M059J (cell line): ENCODE measurements at places on chromosomes 5 and 9. TPM values are rescaled to one million over a fixed set of nuclear protein-coding genes. Genes with fewer than 3 reads are reported as not detected.

- DNase-seq, result peak; percentile 6
Observed at GRCh38 chr5:107104040-107104995, 566.4 kb downstream of the EFNA5 start.

GRCh38 chr9:14213504-14213903 is 100.4 kb downstream of the NFIB start:
- no peak for DNase-seq

DNA sequence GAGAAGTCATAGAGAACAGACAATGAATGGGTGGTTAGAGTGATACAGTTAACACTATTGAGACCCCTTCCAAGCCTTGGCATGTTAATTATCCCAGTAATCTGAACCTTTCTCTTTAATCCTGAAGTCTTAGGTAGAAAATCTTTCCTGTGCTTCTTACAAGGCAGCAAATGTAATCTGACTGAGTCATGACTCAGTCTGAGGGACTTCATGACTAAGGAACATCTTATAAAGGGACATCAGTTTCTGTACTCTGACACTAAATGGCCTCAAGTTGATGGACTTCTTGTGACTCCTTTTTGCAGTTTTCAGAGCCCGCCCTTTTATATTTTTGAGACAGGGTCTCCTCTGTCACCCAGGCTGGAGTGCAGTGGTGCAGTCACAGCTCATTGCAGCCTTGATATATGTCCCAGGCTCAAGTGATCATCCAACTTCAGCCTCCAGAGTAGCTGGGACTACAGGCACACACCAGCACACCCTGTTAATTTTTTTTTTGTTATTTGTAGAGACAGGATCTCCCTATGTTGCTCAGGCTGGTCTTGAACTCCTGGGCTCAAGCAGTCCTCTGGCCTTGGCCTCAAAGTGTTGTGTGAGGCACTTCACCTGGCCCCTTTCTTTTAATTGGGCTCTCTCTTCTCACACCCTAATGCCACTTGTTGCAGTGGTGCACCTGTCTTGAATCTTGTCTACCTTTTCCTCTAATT is 9.5 kb downstream of the EXOSC3 start:
- peak; percentile 40 for DNase-seq

DNA sequence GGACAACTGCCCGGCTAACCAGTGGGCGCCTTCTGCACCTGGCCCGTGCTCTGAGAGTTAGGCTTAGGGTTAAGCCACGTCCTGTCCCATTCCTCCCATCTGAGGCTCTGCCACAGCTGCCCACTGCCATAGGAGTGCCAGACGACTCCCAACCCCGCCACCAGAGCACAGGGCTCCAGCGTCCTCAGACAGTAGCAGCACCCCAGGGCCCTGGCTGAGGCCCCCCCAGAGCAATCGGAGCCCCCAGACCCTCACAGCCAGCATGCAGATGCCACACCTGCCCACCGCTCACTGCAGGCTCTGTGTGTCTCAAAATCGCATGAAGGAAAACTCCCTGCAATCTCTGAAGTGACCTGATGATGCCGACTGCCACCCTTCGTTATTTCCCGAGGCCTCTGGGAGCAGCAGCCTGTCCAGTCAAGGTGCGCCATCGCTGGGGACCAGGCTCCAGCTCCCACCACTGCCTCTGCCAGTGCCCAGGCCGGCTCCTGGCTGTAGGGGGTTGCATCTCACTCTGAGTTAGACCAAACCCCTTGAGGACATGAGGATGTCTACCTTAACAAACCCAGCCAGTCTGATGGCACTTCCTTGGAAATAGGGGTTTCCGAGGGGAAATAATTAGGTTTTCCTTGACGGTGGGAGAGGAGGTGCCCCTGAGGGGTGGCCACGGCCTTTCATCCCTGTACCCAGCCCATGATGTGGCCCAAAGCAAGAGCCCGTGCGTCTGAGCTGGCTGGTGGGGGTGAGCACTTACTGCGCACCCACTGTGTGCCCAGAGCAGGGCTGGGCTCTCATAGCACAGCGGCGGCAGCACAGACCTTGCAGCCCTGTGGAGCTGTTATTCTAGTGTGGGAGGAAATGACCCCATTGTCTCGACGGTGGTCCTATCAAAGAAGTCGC is 58.0 kb upstream of the RNF130 start:
- no peak for DNase-seq

- no peak for DNase-seq
Observed at GRCh38 chr5:14900693-14901461, 29.3 kb upstream of the ANKH start.

DNA sequence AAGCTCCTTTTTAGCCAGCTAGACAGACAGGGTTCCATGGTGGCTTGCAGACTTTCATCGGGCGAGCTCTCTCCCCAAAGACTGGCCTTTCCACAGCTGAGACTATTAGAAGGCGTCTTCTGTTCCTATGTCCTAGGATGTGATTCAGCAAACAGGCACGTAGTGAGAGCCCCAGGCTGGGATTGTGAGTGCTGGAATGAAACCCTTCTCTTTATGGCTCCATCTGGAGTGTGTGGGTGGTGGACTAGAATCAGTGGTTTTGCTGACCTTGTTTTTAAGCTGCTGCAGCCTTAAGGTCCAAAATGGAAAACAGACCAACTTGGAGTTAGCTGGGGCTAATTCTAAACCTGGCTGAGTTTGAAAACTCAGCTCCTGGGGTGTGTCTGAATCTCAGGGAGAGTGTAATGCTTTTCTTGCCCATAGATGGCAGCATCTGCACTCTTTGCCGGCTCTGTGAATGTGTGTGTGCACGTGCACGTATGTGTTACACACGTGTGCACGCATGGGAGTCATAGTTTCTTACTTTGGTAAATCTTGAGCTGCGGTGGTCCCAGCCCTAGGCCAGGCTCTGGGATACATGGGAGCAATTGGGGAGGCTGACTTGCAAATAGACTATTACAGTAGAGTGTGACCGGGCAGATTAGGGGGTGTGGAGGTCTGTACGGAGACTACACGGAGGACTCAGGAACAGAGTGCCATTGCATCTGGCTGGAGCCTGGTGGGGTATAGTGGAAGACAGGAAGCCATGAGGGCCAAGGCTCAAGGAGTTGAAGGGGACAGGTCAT is 10.7 kb downstream of the GSN start:
- peak; percentile 99 for DNase-seq

- DNase-seq, result no peak
Observed at GRCh38 chr9:128244091-128244836, 31.5 kb downstream of the GOLGA2 start.

GRCh38 chr5:44862808-44863207 is 54.1 kb downstream of the MRPS30 start:
- peak; percentile 52 for DNase-seq

- peak; percentile 56 for DNase-seq
Observed at GRCh38 chr5:9198394-9198793, 347.5 kb downstream of the SEMA5A start.

DNA sequence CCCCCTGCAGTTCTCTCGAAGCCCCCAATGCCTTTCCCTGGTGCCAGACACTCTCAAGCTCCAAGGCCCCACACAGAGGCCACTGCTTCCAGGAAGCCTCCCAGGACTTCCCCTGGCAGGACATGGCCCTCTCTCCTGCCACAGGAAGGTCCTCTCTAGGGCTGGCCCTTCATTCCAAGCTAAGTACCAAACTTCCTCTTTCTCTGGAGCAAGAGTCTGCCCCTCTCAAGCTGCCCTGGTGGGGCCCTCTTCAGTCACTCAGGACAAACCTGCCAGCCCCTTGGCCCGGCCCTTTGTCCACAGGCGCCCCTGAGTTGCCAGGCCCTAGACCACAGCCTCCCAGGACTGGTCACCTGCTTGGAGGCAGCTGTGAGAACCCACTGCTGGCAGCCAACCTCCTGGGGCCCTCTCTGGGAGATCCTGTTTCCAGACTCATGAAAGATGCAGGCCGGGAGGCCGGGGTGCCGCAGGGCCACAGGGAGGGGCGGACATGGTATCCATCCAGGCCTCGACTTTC is 6.6 kb downstream of the NINJ1 start:
- no peak for DNase-seq

DNA sequence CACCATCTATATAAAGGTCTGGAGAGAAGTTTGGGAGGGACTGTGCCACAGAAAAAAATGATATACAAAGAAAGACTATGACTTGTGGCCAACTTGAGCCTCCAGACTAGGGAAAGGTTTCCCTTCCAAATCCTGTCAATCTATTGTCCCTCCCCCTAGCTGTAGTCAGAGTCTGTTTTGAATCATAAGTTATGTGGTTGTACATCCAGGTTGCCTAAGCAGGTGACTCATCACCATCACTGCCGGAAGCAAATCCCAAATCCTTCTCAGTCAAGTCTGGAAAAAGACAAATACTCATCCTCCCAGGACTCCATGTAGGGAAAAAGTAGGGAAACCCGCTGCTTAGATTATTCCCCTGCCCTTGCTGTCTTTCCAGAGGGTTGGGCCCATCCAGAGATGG is 235.7 kb downstream of the CDK5RAP2 start:
- DNase-seq, result peak; percentile 83

DNA sequence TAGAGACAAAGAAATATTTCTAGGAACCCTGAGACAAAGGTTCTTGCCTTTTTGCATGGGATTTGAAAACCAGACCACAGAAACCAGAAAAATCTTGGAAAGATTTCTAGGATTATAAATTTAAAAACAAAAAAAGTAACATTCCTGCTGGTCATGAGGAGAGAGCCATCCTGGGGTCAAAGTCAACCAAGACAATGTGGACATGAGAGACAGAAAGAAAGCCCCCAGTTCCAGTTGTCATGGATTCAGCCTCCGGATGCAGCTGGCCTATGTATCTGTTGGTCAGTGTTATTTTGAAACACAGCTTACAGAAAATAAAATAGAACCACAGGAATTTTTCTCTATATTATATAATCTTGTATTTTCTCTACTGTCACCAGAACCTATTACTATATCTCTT is 24.4 kb upstream of the RGMB start:
- no peak for DNase-seq

DNA sequence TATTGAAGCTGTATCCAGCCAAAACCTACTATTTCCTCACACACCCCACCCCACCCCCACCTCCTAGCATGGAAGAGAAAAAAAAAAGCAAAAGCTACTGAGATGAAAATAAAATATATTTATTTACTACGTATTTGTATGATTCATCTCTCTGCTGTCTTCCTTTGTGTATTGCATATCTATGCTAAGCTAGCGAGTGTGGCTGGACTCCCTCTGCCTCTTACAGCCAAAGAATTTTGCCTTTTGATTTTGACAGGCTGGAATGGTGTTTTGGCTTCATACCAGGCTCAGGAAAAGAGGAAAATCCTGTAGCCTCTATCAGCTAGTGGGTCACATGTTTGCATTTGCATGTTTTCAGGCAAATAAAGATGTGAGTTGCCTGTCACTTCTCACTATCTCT is 2.2 kb downstream of the ABLIM3 start:
- peak; percentile 73 for DNase-seq

GRCh38 chr9:93661591-93661990 is 85.2 kb downstream of the PHF2 start:
- DNase-seq, result no peak

DNA sequence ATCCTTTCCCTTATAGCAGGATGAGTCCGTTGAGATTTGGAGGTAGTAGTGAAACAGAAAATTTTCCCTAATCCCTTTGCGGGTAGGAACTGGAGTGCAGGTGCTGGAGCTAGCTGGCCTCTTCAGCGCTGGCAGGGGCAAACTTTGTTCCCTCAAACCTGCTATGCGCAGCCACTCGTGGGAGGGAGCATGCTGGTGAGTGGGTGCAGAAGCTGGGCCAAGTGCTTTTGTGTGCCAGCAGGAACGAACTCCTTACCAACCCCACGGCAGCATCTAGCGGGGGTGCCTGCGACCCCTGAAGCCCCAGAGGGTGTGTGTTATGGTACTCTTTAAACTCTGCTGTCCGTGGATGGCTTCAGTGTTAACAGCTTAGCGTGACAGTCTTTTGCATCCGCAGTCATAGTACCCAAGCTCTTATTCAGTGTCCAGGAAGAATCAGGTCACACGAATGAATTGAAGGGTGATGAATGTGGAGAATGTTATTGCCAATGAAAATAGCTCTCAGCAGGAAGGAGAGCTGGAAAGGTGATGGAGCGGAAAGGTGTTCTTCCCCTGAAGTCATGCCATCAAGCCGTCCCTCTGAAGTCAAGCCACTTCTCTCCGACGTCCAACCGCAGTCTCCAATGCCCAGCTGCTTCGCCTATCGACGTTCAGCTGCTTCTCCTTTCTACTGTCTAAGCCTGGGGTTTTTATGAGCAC is 1445.1 kb upstream of the CDH9 start:
- no peak for DNase-seq

DNA sequence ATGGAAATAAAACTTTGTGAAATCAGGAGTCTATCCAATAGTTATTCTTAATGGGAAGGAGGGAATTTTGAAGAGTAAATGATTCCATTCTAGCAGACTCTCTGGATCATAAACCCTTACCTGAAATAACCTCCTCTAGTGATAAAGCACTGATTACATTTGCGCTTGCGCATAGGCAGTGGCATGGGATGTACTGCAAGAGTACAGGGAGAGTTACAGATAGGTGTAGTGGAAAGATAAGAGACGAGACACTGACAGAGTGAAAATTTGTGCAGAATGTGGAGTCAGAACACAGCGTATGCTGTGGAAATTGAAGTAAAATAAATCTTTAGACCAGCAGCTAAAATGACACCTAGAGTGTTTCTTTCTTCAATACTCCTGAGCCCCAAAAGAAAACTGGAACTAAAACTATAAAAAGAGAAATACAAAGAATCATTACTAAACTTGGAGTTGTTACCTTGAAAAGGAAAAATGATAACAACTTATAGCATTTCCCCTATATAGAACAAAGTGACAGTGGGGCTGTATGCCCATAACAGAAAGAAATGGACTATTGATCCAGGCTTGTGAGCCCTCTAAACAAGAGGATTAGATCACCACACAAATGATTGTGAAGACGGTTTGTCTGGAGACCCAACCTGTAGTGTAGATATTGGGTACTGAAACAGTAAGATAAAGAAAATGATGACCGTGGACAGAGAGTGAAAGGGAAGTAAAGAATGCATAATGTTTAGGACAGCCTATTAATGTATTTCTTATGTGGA is 1471.2 kb upstream of the NUDT12 start:
- no peak for DNase-seq

- peak; percentile 7 for DNase-seq
Observed at GRCh38 chr9:30035761-30036160, 2348.7 kb upstream of the ACO1 start.

- DNase-seq, result peak; percentile 87
Observed at GRCh38 chr5:77224672-77225355, 14.3 kb downstream of the PDE8B start.

DNA sequence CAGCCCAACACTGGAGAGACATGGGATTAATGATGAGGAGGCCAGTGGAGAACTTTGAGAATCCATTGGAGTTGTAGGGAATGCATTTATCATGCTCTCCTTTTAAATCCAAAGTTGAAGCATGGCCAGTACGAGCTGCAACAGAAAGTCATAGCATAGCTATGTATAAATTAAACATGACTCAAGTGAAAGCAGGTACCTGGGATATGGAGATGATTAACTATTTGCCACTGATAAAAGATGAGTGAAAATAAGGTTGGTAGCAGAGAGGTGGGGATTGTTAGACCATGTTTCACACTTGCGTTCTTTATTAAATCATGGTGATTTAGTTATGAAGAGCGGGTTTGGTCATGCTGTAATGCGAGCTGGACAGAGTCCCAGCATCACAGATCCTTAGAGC is 189.6 kb downstream of the ARHGEF28 start:
- no peak for DNase-seq

The IL7R gene
- total RNA-seq, result 20.4 and 30.7 TPM in 2 replicates

The SV2C gene
- not detected in 2 replicates for total RNA-seq

The CCIN gene
- 0.42 TPM in 1 of 2 replicates, not detected in the other for total RNA-seq

The SMIM15 gene
- 53.9 and 65.1 TPM in 2 replicates for total RNA-seq

The SLC12A7 gene
- total RNA-seq, result 6.9 and 14.2 TPM in 2 replicates

The DIPK1B gene
- 1.5 and 1.6 TPM in 2 replicates for total RNA-seq

The MYO10 gene
- total RNA-seq, result 13.6 and 30.2 TPM in 2 replicates

The BNC2 gene
- total RNA-seq, result 5.5 and 7.0 TPM in 2 replicates

The SARDH gene
- total RNA-seq, result 1.3 and 1.4 TPM in 2 replicates

The IL9 gene
- total RNA-seq, result not detected in 2 replicates
